ENCODE measurements at places on chromosomes 3 and 15.

DNA sequence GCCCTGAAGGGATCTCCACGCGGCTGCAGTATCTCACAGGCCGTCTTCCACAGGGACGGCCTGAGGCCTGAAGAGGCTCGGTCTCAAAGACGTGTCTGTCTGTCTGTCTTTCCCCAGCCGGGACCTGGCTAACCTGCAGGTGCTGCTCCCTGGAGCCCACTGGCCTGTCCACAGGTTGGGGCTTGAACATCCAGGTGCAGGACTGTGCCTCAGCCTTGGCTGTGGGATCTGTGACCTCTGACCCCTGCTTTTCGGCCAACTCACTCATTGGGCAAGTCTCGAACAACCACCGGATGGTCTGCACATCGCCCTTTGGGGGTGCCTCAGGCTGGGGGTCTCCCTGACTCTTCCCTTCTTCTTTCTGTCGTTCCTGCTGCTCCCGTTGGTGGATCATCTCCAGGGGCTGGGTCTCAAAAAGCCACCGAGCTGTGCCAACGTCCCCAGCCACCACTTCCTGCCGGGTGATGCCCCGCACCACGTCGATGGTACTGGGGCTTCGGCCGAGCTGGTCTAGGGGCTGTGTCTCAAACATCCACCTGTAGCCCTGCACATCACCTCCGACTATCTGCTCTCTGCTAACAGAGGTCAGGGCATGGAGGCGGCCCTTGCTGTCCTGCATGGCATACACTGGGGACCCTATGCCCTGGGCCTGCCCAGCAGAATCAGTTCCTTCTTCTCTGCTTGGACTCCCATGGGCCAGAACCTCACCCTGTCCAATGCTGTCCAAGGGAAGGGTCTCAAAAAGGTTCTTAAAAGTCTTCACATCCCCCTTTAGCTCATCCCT, 4.8 kb downstream of the XIRP1 start:
- no peak for DNase-seq

DNA sequence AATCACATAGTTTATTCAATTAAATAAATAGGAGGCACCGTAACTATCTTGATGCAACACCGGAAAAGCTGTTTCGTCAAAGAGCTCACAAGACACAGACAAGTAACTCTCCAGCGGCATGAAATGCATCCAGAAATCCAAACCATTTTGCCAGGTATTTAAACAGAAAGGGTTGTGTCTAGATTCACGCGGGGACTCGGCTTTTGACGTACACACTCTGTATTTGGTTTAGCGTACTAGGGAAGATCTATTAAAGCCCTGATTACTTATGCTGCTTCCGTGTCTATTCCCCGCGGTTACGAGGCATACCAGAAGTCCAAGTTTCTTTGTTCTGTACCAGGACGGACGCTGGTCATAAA, 718 bp downstream of the BNIP2 start:
- DNase-seq = no peak

DNA sequence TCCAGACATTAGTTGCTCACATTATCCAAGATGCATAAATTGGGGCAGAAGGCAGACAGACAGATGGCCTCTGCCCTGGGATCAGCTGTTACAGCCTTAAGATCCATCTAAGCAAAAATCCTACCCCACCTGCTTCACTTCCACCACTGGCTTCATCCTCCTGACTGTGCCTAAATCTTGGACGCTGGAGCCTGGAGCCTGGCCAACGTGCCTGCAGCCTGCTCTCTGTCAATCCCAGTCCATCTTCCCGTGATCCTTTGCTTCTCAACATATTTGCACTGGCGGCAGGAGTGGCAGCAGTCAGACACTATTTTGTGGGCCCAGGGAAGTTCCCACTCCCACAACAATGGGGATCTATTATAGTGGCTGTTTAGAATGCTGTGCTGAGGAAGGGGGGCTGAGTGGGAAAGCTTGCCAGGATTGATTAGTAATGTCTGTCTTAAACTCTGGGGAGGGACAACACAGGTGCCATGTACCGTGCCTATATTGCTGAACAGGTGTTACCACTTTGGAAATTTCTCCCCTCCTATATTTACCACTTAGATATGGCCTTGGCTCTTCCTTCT, 121.2 kb downstream of the MEGF11 start:
- DNase-seq = no peak

DNA sequence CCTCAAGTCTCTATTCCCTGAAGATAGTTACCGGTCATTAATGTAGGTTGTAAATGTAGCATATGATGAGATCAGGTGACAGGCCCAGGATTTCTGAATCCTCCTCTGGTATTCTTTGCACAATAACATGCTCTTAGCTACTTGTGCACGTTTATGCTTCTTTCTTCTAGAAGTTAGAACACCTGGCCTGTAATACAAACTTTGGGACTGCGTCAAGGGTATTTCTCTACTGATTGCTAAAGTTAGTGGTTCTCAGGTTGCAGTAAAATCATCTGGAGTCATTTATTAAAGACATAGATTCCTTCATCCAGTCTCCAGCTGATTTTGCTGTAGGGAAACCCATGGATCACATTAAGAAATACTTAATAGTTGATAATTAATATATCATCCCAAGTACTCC, 48.0 kb downstream of the UNC13C start:
- no peak for DNase-seq

DNA sequence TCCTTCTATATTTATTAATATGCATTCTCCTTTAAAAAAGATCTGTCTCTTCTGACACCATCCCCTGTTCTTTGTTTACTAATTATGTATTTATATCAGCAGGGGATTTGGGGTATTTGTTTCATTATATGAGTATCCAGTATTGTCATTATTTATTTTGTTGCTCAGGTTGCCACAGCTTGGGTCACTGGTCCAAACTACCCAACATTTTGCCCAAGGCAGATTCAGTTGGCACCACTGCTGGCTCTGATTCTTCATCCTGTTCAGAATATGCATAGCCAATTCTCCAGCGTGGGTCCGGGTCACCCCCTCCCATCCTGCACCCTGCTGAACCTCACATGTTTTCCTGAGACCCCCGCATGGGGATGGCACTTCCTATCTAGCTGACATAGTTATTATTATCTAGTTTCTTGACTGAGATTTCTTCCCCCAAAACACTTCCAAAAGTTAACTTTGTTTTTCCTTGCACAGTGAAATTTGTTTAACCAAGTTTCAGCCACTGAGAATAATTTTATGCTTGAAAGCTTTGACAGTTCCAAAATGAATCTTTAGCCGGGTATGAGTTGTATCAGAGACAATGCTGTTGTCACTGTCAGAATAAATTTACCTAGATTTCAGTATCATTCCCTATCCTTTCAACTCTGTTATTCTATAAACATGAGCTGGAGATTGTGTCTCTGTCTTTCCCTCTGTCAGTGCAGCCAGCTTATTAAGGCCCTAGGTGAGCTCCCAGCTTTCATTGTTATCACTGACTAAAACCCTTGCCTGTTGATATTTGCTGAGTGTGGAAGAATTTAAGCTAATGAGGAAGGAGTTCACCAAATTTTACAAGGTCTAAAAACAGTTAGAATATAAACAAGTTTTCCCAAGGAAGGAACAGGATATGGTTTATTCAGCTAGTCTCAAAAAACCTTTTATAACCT, 70.3 kb downstream of the TGFBR2 start:
- no peak for DNase-seq

DNA sequence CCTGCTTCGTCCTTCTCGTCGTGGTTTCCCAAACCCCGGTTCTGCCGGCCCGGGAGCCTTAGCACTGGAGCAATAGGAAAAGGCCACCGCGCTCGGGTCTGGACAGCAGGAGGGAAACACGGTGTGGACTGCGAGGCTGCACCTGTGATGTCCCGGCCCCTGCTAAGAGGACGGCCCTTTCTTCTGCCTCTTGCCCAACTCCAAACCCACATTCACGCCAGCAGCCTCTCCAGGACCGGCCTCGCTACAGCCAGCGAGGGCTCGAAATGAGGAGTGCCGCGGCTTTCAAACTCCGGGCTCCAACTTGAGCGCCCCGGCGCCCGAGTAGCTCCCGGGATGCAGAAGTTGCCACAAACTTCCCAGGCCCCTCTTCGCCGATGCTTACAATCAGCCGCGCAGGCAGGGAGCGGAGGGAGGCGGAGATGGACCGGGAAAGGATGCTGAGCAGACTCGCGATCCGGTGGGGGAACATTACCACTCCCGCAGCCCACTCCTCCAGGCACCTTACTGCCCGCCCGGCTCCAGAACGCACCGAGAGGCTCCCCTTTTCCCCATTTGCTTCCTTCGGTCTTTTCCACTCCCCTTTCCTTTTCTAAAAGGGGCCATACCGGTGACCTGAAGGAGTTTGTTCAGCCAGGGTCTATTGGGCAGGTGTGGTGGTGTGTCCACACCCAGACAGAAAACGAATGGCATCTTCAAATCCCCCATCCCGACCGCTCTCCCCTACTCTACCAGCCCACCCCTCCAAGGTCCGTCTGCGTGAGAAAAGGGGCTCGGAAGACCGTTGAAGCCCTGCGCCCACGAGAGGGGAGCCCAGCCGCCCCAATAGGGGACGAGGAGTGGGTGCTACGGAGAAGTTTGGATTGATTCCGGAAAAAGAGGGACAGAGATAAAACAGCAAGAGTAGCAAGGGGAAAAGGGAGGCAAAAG, 18.8 kb upstream of the SATB1 start:
- peak; percentile 31 for DNase-seq

GRCh38 chr15:57849317-57849716, 142.8 kb downstream of the POLR2M start:
- DNase-seq = no peak

DNA sequence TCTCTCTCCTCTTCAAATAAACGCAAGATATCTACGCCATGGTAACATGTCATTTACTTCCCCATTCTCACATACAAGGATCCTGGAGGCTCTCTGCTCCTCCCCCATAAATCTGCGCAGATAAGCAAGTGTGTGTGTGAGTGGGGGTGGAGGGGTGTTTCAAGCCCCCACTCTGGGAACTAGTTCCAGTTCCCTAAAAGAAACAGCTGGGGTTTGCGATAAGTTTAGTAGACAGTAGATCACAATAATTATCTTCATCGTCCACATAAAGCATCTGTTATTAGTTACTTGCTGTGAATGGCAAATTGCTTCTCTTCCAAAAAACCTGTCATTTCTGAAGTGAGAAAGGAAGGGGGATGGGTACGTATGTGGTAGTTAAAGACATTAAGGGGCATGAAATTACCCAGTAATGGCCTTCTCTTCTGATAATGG, 79.8 kb downstream of the RBPMS2 start:
- no peak for DNase-seq

DNA sequence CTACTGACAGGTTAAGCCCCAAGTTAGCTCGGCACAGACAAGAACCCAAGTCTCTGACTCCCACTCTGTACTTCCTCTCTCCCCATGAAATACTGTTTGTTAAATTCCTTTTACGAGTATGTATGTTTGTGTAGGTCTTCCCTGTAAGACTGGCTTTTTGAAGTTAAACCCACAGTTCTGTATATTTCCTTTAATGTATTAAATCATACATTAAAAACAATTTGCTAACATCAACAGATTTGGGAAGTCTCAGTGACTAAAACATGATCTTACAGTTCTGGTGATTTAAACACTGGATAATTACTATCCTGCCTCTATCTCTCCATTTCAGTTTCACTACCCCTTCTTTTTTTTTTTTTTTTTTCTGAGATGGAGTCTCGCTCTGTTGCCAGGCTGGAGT, 4.4 kb downstream of the CMTM6 start:
- DNase-seq = no peak

DNA sequence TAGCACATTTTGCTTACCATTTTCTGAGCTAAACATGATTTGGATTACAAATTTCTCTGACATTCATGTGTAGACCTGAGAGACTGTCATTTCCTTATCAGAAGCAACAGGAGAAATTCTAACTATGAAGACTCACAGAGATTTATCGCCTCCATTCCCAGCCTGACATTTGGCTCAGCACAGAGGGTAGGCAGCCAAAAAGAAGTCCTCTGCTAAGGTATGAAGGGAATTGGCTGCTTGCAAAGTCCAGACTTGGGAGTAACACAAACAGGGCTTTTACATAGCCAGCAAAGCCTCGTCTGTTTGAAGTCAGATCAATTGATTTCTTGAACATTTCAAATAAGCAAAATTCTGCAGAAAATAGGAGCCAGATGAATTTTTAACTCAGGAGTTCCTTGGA, 57.0 kb upstream of the CMSS1 start:
- no peak for DNase-seq
